ENCODE measurements at places on chromosomes 11 and 22.

GRCh38 chr11:73359341-73359740 lies 16.9 kb upstream of the RELT start:
- no peak for DNase-seq

GRCh38 chr11:119895981-119896380 lies 167.0 kb upstream of the NECTIN1 start:
- DNase-seq = no peak

GRCh38 chr22:49935561-49935960 lies 17.1 kb downstream of the CRELD2 start:
- no peak for DNase-seq

- DNase-seq = no peak
Measured at GRCh38 chr11:96001037-96001436, 77.1 kb upstream of the MTMR2 start.

GRCh38 chr11:130070109-130070845 lies 583 bp downstream of the APLP2 start:
- DNase-seq = peak; percentile 28

Measured in effector CD4-positive, alpha-beta T cell (primary cell).